NCI-H460 (cell line): ENCODE measurements at places on chromosomes 6 and 20.

DNA sequence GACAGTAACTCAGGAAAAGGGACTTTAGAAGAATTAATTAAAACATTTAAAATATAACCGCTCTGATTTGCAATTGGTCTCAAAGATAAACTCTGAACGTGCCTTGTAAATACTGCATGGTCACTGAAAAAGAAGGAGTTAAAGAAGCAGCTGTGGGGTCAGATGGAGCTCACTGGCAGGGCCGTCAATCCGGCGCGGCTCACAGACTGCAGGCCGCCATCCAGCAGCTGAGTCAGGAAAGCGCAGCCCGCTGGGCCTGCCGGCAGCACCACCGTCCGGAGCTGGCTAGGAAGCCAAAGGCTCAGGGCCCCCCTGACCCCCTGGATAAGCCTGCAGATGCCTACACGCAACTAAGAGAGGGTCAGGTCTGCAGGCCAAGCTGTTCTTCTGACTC is 54.2 kb upstream of the FRMD1 start:
- no peak for DNase-seq

DNA sequence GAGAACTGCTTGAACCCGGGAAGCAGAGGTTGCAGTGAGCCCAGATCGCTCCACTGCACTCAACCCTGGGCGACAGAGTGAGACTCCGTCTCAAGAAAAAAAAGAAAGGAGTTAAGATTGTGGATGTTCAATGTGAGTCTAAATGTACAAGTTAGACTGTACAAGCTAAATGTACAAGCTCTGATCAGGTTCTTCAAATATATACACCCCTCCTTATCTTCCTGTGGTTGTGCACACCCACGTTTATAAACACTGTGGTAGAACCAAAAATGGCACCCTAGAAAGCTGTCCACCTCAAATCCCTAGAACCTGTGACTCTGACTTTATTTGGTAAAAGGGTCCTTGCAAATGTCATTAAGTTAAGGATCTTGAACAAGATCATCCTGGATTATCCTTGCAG is 11.2 kb upstream of the RANBP9 start:
- no peak for DNase-seq

GRCh38 chr6:2947445-2947844 is 23.9 kb downstream of the SERPINB6 start:
- no peak for DNase-seq

DNA sequence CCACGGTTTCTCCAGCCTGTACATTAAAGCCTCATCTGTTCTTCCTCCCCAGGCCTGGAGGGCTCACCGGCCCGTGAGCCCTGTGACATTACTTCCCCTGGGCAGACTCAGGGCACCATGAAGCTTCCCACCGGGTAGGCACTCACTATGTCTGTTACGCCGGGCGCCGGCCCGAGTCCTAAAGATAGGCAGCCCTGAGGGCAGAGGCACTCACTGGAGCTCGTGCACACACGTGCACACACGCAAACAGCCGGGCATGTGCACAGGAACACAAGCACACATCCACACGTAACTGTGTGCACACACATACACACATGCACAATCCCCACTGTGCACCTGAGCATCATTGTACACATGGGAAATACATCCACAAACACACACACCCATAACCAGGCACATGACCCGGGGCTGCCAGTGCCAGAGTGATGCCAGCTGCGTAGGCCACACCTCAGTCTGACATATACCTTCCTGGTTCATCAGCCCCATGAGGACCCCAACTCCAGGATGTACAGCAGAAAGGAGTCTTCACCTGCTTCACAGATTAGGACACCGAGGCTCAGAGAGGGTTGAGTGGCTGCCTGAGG is 83.7 kb downstream of the YTHDF1 start:
- DNase-seq, result no peak

GRCh38 chr6:144104488-144104887 is 9.1 kb upstream of the SF3B5 start:
- no peak for DNase-seq

GRCh38 chr20:48688579-48688978 is 139.2 kb downstream of the PREX1 start:
- no peak for DNase-seq

GRCh38 chr6:128028183-128028582 is 127.3 kb upstream of the THEMIS start:
- no peak for DNase-seq

- DNase-seq, result no peak
Observed at GRCh38 chr6:33641144-33641543, 20.0 kb downstream of the ITPR3 start.

- DNase-seq, result no peak
Observed at GRCh38 chr6:23611776-23612381, 514.1 kb upstream of the NRSN1 start.

- no peak for DNase-seq
Observed at GRCh38 chr6:39430871-39431523, 108.5 kb upstream of the KCNK16 start.

DNA sequence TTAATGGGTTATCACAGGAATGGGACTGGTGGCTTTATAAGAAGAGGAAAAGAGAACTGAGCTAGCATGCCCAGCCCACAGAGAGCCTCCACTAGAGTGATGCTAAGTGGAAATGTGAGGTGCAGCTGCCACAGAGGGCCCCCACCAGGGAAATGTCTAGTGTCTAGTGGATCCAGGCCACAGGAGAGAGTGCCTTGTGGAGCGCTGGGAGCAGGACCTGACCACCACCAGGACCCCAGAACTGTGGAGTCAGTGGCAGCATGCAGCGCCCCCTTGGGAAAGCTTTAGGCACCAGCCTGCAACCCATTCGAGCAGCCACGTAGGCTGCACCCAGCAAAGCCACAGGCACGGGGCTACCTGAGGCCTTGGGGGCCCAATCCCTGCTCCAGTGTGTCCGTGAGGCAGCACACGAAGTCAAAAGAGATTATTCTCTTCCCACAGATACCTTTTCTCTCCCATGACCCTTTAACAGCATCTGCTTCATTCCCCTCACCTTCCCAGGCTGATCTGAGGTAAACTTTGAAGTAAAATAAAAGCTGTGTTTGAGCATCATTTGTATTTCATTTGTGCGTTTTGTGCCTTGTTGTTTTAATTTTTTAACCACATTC is 4.4 kb downstream of the HLA-E start:
- DNase-seq, result no peak

DNA sequence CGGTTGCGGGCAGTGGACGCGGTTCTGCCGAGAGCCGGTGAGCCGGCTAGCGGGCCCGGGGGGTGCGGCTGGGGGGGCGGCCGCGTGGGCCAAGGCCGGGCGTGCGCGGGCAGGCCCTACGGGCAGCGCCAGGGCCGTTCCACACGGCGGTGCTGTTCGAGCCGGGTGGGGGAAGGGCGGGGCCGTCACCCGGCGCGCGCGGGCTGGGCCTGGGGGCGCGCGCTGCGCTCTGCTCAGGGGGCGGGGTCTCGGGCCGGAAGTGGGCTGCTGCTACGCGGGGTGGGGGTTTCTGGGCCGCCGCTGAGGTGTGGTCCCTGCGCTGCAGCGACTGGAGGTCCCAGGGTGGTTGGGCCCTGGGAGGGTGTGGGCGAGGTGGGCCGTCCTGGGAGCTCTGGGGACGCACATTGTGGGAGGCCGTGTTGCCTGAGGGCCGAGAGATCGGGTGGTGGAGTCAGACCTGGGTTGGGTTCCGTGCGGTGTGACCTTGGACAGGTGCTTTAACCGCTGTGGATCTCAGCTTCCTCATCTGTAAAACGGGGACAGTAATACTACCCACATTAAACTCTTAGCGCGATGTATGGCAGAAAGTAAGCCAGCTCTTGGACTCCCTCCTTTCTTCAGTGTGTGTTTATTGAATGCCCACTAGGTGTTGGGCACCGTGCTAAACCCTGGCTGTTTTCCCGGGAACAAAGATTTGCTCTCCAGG is 391 bp downstream of the MAPRE1 start:
- DNase-seq, result peak; percentile 45

- DNase-seq, result no peak
Observed at GRCh38 chr6:37103169-37104039, 66.5 kb upstream of the PIM1 start.

DNA sequence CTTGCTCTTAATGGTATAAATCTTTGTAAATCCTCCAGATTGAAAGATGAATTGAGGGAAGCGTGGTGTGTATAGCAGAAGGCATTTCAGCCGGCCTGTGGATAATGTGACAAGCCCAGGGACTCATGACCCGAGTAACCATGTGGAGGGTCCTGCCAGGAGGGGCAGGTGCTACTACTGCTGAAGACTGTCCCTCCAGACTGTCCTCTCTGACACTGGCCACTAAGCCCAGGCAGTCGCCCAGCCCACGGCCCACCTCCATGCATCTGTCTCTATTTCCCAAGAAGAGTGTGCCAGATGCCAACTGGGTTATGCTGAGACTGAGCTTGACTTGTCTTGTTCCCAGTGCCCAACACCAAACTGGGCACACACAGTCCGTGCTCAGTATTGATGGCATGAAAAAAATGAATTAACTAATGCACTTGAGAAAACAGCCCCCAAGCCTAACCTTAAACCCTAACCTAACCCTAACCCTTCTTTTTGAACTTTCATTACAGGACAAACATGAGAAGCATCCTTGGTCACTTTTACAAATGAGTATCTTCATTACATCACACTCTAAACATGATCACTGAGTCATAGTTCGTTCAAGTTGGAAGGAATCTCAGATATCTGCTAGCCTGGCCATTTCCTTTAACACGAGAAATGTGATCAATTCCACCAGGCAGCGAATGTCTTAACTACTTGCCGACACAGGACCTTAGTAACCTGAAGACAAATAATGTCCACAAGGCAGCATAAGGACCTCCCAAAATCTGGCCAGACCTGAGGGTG is 182.2 kb upstream of the RREB1 start:
- DNase-seq, result no peak

- DNase-seq, result no peak
Observed at GRCh38 chr20:32993496-32994050, 10.7 kb downstream of the SUN5 start.

DNA sequence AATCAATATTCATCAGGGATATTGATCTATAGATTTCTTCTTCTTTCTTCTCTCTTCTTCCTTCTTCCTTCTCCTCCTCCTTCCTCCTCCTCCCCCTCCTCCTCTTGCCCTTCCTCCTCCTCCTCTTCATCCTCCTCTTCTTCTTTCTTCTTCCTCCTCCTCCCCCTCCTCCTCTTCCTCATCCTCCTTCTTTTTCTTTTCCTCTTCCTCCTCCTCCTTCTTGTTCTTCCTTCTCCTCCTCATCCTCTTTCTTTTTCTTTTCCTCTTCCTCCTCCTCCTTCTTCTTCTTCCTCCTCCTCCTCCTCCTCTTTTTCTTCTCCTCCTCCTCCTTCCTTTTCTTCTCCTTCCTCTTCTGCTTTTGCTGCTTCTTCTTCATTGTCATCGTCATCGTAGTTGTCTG is 52.4 kb upstream of the SERINC1 start:
- no peak for DNase-seq

DNA sequence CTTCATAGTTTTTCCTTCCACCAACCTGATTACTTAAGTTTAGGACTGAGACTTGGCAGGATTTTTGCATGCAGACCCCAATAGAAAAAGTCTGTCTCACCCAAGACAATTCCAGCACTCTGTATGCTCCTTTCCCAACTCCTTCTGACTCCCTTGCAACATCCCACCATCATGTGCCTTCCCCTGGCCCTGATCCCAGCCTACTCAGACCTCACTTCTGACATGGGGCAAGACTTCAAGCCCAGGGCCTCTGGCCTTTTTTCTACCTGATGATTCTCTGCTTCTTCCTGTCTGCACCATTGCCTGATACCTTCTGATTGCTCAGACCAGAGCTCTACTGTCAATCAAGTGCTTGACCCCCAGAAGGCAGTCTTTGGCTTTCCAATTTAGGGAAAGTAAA is 96.6 kb downstream of the HAO1 start:
- DNase-seq, result no peak

DNA sequence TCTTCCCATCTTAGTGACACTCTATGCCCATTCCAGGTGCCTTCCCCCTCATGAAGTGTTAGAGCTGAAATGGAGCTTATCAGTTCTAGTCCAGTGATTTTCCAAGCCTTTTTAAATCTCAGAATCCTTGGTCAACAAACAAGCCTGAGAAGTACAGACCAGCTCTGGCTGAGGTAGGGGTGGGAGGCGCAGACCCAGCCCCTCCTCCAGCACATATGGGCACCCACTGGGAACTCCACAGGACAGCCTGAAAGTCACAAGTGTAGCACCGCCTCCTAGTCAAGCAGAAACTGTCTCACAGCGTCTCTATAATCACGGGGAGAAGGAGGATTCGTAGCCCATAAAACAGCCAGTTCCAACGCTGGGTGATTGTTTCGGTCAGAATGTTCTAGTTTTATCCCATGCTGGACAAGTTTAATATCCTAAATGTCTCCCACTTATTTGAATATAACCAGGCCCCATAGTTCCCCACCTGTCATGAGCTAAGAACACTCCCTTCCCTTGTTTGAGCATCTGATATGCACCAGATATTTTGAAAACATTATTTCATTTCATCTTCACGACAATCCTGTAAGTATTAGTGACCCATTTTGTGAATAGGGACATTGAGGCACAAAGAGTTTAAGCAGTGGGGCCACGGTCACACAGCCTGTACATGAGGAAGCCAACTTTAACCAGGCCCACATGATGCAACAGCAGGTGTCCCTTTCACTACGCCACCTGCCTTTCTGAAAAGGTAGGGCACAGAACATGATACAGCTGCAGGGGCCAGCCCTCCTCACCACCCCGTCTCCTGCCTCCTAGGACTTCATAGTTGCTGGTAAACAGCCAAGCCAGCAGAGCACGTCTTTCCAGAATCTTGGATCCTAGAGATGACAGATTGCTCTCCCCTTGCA is 40.1 kb downstream of the TRAF3IP2 start:
- DNase-seq, result no peak

GRCh38 chr6:169589699-169590257 is 112.1 kb downstream of the WDR27 start:
- no peak for DNase-seq

GRCh38 chr6:136685540-136686108 is 106.7 kb downstream of the MAP3K5 start:
- no peak for DNase-seq

DNA sequence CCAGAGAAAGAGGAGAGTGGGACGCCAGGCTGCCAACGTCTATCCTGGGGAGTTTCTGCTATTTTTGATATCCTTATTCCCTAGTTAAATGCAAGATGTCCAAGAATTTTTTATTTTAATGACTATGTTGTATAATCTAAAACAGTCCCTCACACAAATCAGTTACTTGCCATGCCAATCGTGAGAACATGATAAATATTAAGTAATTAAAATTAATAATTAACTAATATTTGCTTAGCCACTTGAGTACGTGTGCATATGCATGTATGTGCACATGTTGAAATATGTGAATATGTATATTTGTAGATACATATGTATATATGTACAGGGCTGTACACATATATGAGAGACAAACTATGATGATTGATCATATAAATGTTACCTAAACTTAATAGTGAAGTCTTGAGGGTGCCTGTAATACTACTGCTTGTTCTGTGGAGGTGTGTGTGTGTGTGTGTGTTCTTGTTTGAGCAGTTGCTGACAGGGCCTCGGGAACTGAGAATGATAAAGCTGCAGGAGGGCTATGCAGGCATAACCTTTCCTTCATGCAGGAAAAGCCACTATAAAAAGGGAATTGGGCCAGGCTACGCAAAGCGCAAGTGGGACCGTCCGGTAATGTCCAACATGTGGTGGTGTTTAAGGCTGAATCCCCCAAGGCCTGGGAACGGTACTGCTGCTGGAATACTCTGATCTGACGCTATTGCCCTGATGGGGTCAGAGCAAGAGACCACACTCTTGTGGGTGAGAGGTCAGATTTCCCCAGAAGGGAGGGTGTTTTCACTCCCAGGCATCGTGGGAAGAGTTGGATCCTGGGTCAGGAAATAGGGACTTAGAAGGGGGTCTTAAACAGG is 148.3 kb upstream of the TBX18 start:
- no peak for DNase-seq
